ENCODE measurements at places on chromosomes 7 and 10. TPM values are rescaled to one million over a fixed set of nuclear protein-coding genes. Genes with fewer than 3 reads are reported as not detected.

- no peaks in the 10 kb centered on the region for H3K36me3 ChIP-seq
- H3K27me3 ChIP-seq, result no peaks in the 10 kb centered on the region
- no peaks in the 10 kb centered on the region for H3K4me1 ChIP-seq
- no peak overlapping the region for H3K4me3 ChIP-seq
Observed at GRCh38 chr7:112186300-112186699, 19.9 kb downstream of the DOCK4 start.

RNF148 gene
- total RNA-seq, result not detected

DNA sequence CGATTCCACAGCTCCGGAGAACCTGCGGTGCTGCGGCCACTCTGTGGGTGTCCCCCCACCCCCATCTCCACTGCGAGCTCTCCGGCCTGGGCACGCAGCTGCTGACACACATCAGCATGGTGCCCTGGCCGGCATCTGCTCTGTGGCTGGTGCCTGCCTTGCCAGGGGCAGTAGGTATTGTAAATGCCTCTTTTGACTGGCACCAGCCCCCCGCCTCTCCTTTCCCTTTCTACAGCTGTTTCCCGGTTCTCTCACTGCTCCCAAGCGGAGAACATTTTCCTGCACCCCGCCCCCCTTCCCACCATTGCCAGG, 357.1 kb upstream of the ZNF32 start:
- no peaks in the 10 kb centered on the region for H3K4me1 ChIP-seq
- H3K27ac ChIP-seq, result no peak overlapping the region
- DNase-seq, result no peak
- no peaks in the 10 kb centered on the region for H3K27me3 ChIP-seq

DNA sequence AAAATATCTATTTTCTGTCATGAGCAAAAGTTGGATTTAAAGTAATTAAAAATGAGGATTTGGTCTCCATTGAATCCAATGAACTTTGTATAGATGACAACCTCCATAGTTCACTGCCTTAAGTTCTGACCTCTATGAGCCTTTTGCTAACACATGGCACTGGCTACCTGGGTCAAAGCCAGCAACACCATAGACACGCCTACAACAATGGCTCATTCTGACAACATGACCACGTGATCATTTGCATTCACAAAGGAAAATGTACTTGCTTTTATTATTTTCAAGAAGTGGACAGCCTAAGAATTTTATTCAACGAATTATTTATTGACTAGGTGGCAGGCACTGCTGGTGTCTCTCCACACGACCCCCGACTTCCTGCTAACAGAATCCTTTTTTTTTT, 90.6 kb downstream of the CARD11 start:
- no peak overlapping the region for H3K27ac ChIP-seq
- H3K36me3 ChIP-seq, result no peaks in the 10 kb centered on the region
- H3K4me3 ChIP-seq, result no peak overlapping the region
- no peaks in the 10 kb centered on the region for H3K27me3 ChIP-seq

DNA sequence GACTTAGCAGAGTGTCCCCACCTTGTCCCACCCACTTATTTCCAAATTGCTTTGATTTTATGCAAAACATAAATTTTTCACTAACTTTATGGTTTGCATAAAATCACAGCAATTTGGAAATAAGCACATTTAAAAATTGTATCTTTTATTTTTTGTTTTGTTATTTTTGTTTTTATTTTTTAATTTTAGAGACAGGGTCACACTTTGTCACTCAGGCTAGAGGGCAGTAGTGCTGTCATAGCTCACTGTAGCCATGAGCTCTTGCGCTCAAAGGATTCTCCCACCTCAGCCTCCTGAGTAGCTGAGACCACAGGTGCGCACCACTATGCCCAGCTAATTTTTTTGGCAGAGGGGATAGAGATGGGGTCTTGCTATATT, 43.2 kb downstream of the APBB1IP start:
- H3K4me1 ChIP-seq, result peaks cover 16% of the 10 kb centered on the region
- no peak overlapping the region for H3K4me3 ChIP-seq
- H3K27me3 ChIP-seq, result no peaks in the 10 kb centered on the region
- no peaks in the 10 kb centered on the region for H3K36me3 ChIP-seq
- no peak for DNase-seq
- no peak overlapping the region for H3K27ac ChIP-seq

HOXA7 gene
- total RNA-seq, result 19.7 TPM

HOXA5 gene
- total RNA-seq, result 4.9 TPM

DNA sequence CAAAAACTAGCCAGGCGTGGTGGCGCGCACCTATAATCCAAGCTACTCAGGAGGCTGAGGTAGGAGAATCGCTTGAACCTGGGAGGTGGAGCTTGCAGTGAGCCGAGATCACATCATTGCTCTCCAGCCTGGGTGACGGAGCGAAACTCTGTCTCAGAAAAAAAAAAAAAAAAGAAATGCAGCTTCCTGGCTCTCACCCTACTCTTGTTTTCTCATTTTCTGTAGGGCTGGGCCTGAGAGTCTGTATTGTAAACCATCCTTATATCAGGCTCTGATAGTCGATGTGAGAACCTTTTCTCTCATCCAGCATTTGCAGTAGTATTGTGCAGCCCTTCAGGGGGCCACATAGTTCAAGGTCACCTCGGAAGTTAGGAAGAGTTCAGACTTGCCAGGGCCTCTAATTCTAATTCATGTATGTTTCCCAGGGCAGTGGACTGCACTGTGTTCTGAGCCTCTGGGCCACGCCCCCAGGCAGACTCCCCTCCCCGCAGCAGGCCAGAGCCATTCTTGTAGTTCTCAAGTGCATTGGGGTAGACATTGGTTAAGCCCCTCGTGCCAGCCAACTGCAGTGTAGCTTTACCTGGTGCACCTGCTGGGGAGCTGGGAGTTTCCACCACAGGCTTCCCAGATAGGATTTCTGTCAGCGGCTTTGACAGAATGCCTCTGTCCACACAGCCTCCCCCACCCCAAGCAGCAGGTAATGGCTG, 38.3 kb upstream of the PDCD4 start:
- H3K27ac ChIP-seq, result no peak overlapping the region
- H3K4me3 ChIP-seq, result no peak overlapping the region
- no peak for DNase-seq
- H3K4me1 ChIP-seq, result no peaks in the 10 kb centered on the region
- no peaks in the 10 kb centered on the region for H3K36me3 ChIP-seq
- no peaks in the 10 kb centered on the region for H3K27me3 ChIP-seq

NUTM2D gene
- 4.4 TPM for total RNA-seq

DNA sequence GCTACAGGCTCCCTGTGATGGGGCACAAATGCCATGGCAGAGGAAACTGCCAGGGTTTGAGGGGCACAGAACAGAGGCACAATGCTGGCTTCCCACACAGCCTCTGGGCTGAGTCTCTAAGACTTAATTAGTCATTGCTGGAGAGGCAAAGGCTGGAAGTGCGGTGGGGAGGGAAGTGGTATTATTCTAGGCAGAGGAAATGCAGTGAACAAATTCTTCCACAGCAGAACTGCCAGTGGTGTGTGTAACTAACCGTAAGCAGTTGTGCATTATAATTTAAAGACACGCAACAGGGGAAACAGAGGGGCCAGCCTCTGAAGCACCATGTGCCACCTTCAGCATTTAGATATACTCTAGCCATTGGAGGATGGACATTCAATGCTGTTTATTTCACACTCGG, 12.8 kb downstream of the ICA1 start:
- no peak for DNase-seq
- H3K4me3 ChIP-seq, result no peak overlapping the region
- H3K4me1 ChIP-seq, result no peaks in the 10 kb centered on the region
- H3K27ac ChIP-seq, result no peak overlapping the region
- no peaks in the 10 kb centered on the region for H3K36me3 ChIP-seq

- H3K36me3 ChIP-seq, result no peaks in the 10 kb centered on the region
- peaks cover 31% of the 10 kb centered on the region for H3K4me1 ChIP-seq
- no peak overlapping the region for H3K4me3 ChIP-seq
- H3K27ac ChIP-seq, result peak overlapping the region; percentile 61
- no peaks in the 10 kb centered on the region for H3K27me3 ChIP-seq
- DNase-seq, result no peak
Observed at GRCh38 chr10:117597216-117597615, 54.7 kb downstream of the EMX2 start.

CYP3A5 gene
- 2.7 TPM for total RNA-seq

DNA sequence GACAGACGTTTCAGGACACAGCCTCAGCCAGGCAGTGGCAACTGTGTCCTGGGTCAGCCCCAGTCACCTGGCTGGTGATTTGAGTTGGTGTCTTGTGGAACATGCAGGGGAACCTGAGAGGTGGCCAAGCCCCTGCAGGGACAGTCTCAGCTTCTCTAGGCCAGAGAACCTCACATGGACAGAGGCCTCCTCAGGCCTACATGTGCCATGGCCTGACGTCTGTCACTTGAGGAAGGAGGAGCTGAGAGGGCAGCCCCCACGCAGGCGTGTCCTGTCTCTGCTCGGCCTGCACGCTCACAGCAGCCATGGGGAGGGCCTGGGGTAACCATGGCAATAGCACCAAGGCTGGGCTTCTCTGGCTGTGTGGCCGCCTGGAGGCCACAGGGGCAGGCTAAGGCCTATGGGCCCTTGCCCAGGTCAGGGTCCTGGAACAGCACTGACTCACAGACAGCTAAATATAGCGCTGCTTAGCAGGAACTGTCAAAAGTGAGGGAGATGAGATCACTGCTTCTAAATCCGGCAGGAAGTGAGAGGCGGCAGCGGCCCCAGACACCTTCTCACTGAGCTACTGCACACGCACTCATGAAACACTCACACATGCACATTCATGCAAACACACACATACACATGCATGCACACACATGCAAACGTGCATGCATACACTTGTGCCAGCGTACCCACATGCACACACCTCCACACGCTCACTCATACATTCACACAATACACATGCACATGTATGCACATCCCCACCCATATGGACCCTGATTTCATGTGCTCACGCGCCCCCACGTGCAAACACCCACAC, 57.0 kb downstream of the YKT6 start:
- H3K4me3 ChIP-seq, result no peak overlapping the region
- H3K36me3 ChIP-seq, result no peaks in the 10 kb centered on the region
- peaks cover 9% of the 10 kb centered on the region for H3K4me1 ChIP-seq

FAM25A gene
- total RNA-seq, result not detected

- peak; percentile 38 for DNase-seq
- no peak overlapping the region for H3K4me3 ChIP-seq
- H3K36me3 ChIP-seq, result no peaks in the 10 kb centered on the region
- H3K4me1 ChIP-seq, result peaks cover 10% of the 10 kb centered on the region
- H3K27ac ChIP-seq, result no peak overlapping the region
- no peaks in the 10 kb centered on the region for H3K27me3 ChIP-seq
Observed at GRCh38 chr10:70901276-70901878, 13.0 kb upstream of the PCBD1 start.

VSTM2A gene
- total RNA-seq, result not detected

NPY gene
- total RNA-seq, result not detected

DNA sequence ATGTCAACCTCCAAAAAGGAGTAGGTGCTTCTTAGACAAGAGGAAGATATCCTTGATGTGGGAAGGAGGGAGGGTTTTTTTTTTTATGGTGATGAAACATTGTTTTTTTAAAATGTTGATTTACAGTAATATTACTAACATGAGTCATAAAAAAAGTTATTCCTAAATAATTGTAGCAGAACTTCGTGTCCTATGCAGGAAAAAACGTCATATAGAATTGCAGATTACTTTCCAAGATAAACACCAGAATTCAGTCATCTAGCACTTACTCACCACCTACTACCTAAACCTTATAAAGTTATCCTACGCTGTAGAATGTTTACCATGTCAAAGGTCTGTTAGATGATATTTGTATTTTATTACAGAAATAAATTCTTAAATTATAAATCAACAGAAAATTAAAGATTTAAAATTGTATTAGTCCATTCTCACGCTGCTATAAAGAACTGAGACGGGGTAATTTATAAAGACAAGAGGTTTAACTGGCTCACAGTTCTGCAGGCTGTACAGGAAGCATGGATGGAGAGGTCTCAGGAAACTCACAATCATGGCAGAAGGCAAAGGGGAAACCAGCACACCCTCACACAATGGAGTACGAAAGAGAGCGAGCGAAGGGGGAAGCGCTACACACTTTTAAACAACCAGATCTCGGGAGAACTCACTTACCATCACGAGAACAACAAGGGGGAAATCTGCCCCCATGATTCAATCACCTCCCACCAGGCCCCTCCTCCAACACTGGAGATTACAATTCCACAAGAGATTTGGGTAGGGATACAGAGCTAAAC, 105.2 kb upstream of the NEBL start:
- no peak for DNase-seq
- H3K36me3 ChIP-seq, result no peaks in the 10 kb centered on the region
- H3K27ac ChIP-seq, result no peak overlapping the region
- H3K4me1 ChIP-seq, result no peaks in the 10 kb centered on the region
- H3K27me3 ChIP-seq, result no peaks in the 10 kb centered on the region
- no peak overlapping the region for H3K4me3 ChIP-seq

PILRA gene
- total RNA-seq, result not detected

DNA sequence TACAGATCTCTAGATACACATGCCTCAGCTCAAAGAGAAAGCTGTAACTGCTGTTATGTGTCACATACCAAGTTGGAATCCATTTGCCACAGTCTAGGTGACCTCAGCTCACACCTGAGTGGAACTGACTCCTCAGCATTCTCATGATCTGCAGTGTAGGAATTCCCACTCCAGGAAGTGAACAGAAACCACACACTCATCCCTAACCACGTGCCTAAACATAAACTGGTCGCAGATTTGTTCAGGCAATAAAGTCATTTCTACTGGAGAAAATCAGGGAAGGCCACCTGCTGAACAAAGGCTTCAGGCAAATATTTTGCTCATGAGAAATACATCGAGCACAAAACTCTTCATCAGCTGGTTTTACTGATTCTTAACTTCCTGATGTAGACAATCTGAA, 23.0 kb upstream of the ZMYND11 start:
- H3K36me3 ChIP-seq, result no peaks in the 10 kb centered on the region
- no peak overlapping the region for H3K4me3 ChIP-seq
- peaks cover 13% of the 10 kb centered on the region for H3K4me1 ChIP-seq
- peak overlapping the region; percentile 45 for H3K27ac ChIP-seq
- no peaks in the 10 kb centered on the region for H3K27me3 ChIP-seq

KIAA1217 gene
- total RNA-seq, result 166 TPM

DNA sequence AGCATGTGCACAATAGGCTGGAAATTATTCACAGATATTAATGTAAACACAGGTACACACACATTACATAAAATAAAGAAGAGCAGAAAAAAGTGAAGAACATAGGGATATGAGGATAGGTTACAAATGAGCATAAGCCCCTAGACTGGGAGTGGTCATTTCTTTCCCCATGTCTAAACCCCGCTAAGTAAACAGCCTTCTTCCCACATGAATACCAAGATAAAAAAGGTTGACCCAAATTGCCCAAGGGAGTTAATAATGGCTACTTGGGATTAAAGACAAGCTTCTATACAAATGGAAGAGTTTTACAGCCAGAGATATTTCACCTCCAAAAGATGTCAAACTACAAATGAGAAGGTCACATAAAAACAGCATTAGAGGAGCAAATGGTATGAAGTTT, 527.1 kb upstream of the CELF2 start:
- H3K27me3 ChIP-seq, result no peaks in the 10 kb centered on the region
- H3K4me1 ChIP-seq, result no peaks in the 10 kb centered on the region
- no peak overlapping the region for H3K4me3 ChIP-seq
- DNase-seq, result no peak
- no peaks in the 10 kb centered on the region for H3K36me3 ChIP-seq

POT1 gene
- 21.6 TPM for total RNA-seq

PDK4 gene
- 0.20 TPM for total RNA-seq
